ENCODE measurements at places on chromosomes 7 and 10.

DNA sequence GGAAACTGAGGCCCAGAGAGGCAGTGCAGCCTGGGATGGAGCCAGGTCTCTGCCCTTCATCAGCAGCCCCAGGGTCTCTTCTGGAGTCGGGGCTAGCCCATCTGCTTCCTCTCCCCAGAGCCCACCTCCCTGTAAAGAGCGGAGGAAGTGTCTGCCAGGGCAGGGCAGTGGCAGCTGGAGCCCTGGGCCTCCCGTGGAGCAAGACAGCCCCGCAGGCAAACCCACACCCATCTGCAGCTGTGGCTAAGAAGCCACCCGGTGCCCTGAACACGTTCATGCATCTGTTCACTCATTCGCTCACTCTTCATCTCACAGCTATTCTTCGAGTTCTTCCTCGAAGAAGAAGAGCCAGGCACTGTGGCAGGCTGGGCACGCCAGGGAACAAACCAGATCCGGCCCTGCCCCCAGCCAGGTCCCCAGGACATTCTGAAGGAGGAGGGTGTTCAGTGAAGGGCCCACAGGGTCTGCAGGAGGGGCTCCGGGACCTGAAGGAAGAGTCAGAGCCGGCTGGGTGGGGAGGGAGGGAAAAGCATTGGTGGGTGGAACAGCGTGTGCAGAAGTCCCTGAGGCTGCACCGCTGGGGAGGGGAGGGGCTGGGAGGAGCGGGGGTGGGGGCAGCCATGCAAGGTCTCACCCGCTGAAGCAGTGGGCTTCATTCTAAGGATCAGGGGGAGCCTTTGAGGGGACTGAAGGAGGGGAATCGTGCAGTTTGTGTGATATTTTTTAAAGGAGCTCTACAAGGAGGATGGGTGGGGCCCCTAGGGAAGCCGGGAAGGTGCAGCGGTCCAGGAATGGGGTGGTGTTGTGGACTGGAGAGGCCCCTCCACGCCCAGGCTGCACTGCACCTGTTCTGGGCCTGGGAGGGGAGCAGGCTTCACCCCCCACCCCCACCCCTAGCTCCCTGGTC is 99.1 kb downstream of the UNCX start:
- DNase-seq = no peak

- no peak for DNase-seq
Observed at GRCh38 chr7:96671854-96672253, 37.8 kb downstream of the SEM1 start.

- no peak for DNase-seq
Observed at GRCh38 chr10:47176903-47177868, 122.8 kb upstream of the GDF10 start.

DNA sequence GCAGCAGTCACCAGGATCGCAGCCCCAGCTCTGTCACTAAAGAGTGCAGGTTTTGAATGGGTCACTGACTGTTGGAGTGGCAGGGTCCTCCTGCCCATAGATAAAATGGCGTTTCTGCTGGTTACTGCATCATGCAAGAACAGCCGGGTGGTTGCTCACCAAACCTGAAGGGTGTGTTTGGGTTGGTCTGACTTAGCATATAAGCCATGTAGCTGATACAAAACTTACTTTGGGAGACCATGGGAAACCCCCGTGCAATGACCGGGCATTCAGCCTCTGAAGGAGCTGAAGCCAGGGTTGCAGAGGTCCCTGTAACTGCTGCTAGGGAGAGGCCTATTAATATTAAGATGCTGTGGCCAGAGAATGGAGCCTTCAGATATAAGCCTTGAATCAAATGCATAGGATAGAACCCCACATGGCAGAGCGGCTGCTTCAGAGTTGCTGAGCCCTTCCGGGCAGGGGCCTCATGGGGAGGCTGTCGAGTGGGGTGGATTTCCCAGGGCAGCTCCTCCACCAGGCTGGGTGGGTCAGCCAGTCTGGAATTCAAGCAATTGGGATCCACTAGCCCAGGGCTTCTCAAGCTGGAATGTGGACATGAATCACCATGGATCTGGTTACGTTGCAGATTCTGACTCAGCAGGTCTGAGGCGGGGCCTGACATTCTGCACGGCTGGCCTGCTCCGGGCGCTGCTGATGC is 70.9 kb upstream of the CTBP2 start:
- DNase-seq = no peak

GRCh38 chr7:141003172-141004065 is 11.3 kb downstream of the MRPS33 start:
- DNase-seq = no peak

DNA sequence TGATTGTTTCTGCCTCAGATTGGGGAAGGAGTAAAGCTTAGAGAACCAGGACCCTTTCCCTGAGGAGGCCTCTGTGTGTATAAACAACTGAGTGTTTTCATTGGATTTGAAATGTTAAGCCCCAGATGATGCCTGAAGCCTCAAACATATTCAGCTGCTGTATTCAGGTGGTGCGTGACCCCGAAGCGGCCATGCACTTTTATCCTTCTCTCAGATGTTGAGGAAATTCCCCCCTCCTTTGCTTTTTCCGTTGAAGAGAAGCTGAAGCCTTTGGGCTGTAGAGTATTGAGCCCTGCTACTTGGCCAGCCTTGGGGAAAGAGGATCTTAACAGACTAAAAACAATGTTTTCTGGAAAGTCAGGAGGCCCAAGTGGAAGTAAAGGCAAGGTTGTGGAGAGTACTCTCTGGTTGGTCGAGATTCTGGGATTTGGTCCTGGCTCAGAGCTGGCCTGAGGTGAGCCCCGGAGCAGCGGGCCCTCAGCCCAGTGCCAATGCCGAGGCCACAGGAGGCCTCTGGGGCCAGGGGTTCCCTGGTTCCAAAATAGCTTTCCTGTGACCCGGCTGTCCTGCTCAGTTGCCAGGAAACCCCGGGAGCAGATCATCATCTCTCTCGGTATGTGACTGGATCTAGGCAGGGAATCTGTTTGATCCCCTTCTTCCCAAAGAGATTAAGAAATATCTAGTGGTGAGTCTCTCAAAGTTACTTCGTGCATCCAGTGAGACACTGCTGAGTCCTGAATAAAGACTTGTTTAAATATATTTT is 22.5 kb downstream of the FKBP6 start:
- DNase-seq = no peak

DNA sequence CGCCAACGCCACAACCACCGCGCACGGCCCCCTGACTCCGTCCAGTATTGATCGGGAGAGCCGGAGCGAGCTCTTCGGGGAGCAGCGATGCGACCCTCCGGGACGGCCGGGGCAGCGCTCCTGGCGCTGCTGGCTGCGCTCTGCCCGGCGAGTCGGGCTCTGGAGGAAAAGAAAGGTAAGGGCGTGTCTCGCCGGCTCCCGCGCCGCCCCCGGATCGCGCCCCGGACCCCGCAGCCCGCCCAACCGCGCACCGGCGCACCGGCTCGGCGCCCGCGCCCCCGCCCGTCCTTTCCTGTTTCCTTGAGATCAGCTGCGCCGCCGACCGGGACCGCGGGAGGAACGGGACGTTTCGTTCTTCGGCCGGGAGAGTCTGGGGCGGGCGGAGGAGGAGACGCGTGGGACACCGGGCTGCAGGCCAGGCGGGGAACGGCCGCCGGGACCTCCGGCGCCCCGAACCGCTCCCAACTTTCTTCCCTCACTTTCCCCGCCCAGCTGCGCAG is 424 bp downstream of the EGFR start:
- no peak for DNase-seq

GRCh38 chr10:35079763-35080162 is 10.4 kb downstream of the CUL2 start:
- no peak for DNase-seq

- DNase-seq = no peak
Observed at GRCh38 chr7:34675749-34676374, 17.8 kb downstream of the NPSR1 start.

GRCh38 chr7:115749924-115750323 is 280.6 kb downstream of the TFEC start:
- no peak for DNase-seq

DNA sequence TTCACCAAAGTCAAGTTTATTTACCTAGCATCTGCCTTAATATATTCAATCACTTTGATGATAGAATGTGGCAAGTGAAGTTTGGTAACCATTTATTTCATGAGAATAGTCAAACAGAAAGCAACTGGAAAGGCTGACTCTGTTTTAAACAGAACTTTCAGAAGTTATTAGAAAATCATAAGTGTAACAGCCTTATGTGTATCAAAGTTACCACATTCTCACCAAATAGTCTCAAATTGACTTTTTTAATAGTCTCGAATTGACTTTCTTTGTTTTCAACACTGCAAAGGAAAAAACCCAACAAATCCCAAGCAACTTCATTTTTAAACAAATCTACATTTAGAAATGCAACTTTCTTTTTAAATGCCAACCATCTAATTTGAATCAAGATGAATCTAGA is 29.5 kb downstream of the NAMPT start:
- DNase-seq = no peak

DNA sequence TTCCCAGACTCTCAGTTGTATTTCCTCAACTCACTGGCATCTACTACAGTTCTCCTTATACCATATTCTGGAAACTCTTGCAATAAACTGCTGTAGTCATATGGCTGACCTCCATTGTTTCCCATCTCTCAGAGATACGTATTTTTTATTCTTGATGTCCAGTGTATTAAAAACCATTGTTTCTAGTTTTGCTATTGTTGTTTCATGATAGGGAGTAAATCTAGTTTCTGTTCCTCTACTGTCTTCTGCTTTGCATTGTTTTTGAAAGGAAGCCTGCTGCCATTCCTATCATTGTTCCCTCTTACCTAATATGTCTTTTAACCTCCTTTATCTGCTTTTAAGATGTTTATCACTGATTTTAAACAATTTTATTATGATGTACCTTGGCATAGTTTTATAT is 255.0 kb downstream of the ADK start:
- no peak for DNase-seq

- DNase-seq = no peak
Observed at GRCh38 chr10:21452203-21452602, 73.3 kb downstream of the SKIDA1 start.

- DNase-seq = no peak
Observed at GRCh38 chr10:119642556-119643111, 8.5 kb upstream of the BAG3 start.

DNA sequence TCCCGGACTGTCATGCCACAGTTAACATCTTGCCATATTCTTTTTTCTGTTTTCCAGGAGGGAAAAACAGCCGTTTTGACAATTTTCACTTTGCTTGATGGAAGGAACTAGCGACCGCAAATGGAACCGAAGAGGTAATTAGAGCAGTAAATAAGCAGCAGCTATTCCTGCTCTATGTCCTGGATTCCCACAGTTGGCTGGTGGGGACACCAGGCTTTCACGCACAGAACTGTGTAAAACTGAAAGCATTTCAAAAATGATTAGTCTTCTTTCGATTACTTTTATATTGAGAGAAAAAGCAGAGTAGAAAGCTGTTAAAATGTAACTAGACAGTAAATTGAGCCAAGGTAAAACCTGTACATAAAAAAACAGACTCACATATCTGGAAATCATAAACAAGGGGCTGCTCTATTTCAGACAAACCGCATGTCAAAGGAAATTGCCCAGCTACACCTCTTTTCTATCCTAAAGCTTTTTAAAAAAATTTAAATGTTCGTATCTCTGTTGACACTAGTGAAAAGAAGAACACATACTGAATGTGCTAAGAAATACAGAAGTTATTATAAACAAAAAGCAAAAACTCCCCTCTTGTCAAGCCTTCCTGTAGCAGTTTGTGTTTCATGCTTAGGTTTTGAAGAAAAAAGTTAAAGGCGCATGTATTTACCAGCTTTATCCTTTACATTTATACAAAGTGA is 93.4 kb downstream of the RNF216 start:
- DNase-seq = no peak

- DNase-seq = no peak
Observed at GRCh38 chr7:30796105-30796869, 25.1 kb downstream of the MINDY4 start.

DNA sequence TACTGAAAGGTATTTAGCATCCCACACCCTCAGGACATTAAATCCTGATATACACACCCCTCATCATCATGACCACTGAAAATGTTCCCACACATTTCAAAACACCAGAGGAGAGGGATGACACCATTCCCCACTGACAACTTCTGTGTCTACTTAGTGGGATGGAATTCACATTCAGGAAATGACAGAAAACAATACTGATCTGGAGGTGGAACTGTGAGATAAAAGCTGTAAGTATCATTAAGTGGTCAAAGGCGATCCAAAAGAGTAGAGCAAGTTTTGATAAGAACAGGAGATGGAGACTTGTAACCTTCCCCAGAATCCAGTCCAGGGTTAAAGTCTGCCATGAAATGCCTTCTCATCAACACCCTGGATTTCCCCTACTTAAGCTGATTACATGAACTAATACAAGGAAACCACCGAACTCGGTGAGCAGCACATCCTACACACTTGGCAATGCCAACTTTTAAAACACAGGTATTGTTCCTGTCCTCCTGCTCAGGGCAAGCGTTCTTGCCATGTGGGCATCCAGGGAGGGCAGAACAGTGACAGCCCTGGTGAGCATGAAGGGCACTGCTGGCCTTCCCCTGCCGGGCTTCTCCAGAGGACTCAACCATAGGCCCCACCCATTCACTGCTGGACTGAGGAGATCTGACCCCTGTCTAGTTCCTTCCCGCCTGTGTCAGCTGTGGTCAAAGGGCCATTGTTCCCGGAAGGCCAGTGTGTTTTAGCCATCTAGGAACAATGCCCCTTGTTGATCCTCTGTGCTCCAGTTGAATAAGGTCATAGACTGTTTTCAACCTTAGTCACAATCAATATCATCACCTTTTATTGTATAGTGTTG is 85.0 kb downstream of the SGMS1 start:
- no peak for DNase-seq

DNA sequence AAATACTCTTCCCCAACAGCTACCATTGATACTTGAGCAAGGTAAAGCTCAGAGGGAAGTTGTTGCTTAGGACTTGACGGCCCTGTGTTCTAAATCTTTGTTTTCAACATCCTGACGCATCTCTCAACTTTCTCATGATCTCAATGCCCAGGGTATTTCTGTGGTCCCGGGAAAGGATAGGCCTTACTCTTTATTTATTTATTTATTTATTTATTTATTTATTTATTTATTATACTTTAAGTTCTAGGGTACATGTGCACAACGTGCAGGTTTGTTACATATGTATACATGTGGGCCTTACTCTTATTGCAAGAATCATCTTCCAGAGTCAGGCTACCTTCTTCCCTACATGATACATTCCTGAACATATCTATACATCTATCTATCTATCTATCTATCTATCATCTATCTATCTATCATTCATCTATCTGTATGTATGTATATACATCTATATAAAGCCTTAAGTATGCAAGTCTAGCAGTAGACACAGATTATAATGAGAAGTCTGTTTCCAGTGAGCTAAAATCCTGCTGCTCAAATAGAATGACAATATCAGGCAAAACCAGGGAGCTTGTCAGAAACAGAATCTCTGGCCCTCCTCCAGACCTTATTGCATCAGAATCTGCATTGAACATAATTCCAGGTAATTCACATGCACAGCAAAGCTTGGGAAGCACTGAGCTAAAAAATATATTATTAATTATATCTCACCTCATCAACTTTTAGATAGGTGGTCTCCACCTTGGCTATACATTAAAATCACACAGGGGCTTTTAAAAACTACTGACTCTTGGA is 12.2 kb upstream of the CPA5 start:
- no peak for DNase-seq
